Inflammatory macrophage treated with lipopolysaccharide for 4 hours (primary cell): ENCODE measurements at places on chromosomes 16 and 17.
A peak's percentile ranks its signal among the peaks of the same experiment; 100 is the strongest.

DNA sequence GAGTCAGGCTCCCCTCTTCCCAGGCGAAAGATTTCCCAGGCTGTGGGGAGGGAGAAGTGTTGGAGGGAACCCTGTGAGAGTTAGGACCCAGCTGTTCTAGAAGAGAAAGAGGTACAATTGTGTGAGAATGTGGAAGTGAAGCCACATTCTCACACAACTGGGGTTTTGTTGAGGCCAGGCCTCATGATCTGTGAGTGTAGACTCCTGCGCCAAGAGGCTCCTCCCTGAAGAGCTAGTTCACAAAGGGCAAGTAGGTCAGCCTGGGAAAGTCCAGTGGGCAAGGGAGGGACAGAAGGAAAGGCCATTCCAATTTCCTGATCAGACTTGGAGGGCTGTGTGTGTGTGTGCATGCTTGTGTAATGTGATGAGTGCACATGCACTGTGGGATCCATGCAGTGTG is 15.2 kb downstream of the CD300LF start:
- peak; percentile 81 for DNase-seq

- no peak for DNase-seq
These were observed 156.9 kb downstream of the LAT start for GRCh38 chr16:29141586-29142324.

GRCh38 chr17:7043182-7043496 is 753 bp downstream of the SLC16A11 start:
- no peak for DNase-seq

- DNase-seq, result no peak
These were observed 444.3 kb downstream of the KCNJ2 start for GRCh38 chr17:70613681-70614080.

GRCh38 chr17:38415250-38416194 is 12.7 kb upstream of the ARHGAP23 start:
- no peak for DNase-seq

DNA sequence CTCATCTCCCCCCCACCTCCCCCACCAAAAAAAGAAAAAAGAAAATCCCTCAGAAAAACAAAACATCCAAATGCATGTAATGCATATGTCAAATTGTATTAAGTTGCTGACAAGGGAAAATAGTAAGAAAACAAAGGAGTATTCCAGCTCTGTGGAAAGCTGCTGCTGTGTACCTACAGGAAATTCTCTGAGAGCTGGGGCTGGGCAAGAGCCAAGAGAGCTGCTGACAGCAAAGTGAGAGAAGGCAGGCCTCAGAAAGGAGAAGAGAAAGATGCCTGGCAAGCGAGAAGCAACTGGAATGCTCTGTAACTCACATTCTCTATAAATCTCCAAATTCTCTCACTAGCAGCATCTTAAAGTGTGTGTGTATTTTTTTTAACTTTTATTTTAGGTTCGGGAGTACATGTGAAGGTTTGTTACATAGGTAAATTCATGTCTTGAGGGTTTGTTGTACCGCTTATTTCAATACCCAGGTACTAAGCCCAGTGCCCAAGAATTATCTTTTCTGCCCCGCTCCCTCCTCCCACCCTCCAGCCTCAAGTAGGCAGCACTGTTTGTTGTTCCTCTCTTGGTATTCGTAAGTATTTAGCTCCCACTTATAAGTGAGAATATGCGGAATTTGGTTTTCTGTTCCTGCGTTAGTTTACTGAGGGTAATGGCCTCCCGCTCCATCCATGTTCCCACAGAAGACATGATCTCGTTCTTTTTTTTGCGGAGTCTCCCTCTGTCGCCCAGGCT is 24.4 kb downstream of the CNTROB start:
- DNase-seq, result no peak

GRCh38 chr16:72187551-72187950 is 15.6 kb upstream of the PMFBP1 start:
- no peak for DNase-seq

- DNase-seq, result no peak
These were observed 14.2 kb upstream of the TMEM11 start for GRCh38 chr17:21228111-21228510.

GRCh38 chr16:31441956-31442355 is 633 bp downstream of the ZNF843 start:
- no peak for DNase-seq

DNA sequence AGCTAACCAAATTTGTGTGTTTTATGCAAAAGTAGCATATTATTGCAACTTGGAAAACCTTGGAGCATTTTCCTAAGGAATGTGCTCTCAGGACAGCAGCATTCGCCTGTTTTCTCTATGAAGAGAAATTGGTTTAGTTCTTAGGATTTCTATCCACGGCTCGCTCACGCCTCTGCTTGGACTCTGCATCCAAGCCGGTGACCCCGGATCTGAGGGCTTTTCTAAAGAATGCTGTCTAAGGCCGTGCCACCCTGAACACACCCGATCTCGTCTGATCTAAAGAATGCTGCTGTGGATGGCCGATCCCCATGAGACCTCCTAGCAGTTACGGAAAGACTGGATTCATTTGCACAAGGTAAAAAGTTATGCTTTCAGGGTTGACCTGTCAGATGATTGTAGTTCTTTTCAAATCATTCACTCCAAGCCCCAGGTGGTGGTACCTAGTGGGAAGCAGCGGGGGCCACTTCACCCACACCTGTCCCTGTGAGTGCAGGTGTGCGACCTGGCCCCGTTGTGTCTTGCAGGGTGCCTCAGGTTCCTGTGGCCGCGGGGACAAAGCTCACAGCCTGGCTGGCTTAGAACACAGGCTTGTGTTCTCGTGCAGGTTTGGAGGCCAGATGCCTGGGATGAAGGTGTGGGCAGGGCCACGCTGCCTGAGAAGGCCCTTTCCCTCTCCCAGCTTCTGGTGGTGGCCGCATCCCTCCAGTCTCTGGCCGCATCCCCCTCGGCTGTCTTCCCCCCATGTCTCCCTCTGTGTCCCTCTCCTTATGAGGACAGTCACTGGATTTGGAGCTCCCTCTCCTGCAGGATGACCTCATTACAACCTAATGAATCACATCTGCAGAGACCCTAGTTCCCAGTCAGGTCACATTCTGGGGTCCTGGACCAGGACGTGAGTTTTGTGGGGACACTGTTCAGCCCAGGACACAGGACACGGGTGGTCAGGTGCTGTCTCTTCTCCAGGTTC is 71.1 kb downstream of the BANP start:
- DNase-seq, result no peak

DNA sequence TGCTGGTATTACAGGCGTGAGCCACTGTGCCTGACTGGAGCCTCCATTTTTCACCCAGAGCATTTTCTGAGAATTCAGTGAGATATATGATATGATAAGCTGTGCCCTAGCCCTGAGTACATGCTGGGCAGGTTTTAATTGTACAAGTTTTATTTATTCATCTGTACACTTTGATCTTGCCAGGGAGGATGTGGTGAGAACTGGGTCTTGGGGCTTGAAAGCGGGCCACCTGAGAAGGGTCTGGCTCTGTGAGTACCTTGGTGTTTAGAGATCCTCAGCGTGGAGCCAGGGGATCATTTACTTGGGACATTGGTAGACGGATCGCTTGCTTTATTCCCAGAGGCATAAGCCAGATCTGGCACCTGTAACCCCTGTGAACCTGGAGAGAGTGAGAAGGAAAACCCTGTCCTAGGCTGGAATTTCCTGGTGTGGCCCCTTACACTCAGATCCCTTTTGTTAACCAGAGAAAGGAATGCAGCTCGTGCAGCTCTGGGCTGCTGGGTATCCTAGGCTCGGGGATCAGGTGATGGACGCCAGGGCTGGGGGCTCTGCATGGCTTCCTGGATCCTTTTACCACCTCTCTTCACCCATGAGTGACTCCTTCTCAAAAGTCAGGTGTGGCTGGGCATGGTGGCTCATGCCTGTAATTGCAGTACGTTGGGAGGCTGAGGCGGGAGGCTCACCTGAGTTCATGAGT is 91.9 kb downstream of the ABCC1 start:
- no peak for DNase-seq

DNA sequence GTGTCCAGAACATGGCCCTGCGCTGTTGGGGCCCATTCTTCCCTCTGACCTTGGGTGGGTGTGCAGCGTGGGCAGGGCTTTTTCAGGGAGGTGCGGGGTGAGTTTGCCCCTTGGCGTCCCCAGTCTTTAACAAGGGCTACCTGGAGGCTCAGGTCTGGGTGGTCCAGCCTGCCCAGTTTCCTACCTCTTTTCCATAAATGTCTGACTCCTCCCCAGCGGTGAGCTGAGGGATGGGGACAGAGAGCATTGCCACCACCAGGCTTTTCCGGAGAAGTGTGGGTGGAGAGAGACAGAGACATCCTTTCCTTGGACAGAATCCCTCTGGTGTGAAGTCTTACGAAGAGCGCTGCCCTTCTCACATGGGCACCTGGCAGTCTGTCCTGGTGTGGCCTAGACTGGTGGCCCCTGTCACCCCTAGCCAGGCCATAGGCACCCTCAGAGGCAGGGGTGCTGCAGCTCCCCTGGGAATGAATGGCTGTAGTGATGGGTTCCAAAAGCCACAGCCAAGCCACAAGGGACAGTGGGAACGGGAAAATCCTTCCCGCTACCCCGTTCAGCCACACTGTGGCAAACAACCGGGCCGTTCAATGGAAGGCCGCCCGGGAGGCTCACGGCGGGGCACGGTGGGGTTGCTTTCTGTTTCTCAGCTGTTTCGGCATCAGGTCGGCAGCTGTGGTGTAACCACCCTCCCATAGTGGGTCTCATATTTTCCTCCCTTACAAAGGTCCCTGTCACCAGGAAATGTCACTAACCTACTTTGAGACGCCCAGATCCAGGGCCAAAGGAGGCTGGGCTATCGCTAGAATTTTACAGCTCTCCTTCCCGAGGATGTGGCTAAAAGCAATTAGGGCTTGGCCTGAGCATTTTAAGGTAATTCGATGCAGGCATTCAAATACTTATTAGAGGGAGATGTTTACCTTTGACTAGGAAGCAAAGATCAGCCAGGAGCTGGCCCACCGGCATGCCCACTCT is 61.9 kb upstream of the GSE1 start:
- DNase-seq, result no peak

DNA sequence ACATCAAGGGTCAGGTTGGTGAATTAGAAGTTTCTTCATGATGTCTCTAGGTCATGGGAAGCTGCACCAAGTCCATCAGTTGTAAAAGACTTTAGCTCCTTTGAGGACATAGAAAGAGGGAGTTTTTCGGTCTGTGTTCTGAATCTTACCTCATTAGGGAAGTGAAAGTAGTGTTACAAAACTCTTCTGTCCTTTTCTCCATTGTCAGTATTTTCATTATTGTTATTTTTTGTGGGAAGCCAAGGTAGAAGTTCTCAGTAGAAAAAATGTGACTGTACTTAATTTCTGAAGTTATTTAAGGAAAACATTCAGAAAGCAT is 24.2 kb downstream of the MAP3K3 start:
- peak; percentile 89 for DNase-seq

DNA sequence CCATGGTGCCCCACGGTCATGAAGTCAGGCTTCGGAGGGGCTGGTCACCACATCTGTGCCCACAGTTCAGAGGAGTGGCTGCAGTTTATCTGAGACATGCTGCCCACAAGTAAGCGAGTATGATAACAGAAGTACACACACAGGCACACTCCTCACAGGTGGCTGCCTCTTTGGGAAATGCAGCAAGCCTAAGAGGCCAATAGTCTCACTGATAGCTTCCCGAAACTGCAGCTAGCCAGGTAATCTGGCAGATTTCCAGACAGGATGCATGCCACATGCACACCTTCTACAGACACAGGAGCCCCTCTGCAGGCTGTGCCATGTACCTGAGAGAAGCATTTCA is 12.6 kb upstream of the GFOD2 start:
- DNase-seq, result no peak

GRCh38 chr17:42536372-42537155 is 523 bp downstream of the NAGLU start:
- peak; percentile 79 for DNase-seq

- DNase-seq, result no peak
These were observed 9.9 kb downstream of the CLEC19A start for GRCh38 chr16:19295393-19295792.

- DNase-seq, result peak; percentile 36
These were observed 889 bp upstream of the ZNF423 start for GRCh38 chr16:49856672-49857330.

DNA sequence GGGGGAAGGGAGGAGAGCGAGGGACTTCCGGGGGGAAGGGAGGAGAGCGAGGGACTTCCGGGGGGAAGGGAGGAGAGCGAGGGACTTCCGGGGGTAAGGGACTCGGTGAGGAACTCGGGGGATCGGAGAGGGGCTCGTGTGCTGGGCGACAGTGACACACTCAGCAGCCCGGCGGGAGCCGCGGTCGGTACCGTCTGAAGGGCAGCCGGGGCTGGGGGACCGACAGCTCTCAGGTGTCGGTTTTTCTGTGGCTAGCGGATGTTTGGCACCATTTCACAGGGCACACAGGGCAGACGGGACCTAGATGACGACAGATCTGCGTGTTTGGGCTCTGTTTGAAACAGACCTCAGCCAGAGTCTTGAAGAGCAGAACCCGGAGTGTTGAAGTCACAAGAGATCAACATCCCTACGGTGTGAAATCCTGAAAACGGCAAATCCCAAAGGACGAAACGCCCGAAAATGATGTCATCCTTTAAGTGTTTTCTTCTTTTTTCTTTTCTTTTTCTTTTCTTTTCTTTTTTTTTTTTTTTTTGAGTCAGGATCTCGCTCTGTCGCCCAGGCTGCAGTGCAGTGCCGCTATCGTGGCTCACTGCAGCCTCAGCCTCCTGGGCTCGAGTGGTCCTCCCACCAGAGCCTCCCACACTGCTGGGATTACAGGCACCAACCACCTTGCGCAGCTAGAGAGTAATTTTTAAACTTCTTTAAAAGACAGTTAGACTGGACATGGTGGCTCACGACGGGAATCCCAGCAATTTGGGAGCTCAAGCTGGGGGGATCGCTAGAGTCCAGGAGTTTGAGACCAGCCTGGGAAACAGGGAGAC is 23.9 kb downstream of the ZNF778 start:
- DNase-seq, result peak; percentile 60

- no peak for DNase-seq
These were observed 159.9 kb upstream of the EEF2KMT start for GRCh38 chr16:5257462-5257861.
